ENCODE measurements at places on chromosomes 6 and 20.

- DNase-seq: no peak
Measured at GRCh38 chr20:37385659-37386504, 39.9 kb downstream of the SRC start.

GRCh38 chr6:48610846-48611245 lies 499.8 kb upstream of the PTCHD4 start:
- DNase-seq: no peak

GRCh38 chr6:56796196-56796532 lies 153.5 kb upstream of the DST start:
- DNase-seq: no peak

GRCh38 chr20:237489-237888 lies 10.4 kb downstream of the DEFB129 start:
- no peak for DNase-seq

DNA sequence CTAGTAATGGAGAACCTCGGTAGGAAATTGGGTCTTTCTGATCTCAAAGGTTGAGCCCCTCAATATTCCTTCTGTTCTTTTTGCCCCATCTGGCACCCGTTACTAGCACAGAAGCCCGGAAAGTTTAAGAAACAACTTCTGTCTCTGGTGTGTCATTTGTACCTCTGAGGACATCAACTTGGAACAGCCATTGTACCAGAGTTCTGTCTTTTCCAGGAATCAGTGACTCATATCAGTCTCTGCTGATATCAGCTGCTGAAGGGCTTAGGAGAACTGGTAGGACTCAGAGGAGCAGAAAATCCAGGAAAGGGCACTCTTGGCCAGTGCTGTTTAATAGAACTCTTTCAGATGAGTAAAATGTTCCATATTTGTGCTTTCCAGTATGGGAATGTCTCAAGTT lies 78.3 kb upstream of the CHD6 start:
- DNase-seq: no peak

DNA sequence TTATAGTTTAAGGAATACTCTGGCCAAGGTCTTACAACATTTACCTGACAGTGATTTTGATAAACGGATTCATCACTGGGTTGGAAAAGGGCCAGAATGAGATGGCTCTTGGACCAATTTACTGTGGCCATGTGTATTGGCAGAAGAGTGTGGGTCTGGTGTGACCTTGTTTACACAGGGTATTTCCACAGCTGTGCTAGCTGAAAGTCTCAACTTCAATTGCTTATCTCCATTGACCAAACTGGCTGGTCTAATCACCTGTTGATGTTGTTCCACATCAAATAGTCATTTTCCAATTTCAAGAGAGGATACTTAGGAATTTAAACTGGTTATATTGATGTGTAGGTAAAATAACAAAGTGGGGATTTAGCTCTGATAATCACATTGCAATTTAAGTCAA lies 501.6 kb upstream of the MAP3K7 start:
- no peak for DNase-seq

DNA sequence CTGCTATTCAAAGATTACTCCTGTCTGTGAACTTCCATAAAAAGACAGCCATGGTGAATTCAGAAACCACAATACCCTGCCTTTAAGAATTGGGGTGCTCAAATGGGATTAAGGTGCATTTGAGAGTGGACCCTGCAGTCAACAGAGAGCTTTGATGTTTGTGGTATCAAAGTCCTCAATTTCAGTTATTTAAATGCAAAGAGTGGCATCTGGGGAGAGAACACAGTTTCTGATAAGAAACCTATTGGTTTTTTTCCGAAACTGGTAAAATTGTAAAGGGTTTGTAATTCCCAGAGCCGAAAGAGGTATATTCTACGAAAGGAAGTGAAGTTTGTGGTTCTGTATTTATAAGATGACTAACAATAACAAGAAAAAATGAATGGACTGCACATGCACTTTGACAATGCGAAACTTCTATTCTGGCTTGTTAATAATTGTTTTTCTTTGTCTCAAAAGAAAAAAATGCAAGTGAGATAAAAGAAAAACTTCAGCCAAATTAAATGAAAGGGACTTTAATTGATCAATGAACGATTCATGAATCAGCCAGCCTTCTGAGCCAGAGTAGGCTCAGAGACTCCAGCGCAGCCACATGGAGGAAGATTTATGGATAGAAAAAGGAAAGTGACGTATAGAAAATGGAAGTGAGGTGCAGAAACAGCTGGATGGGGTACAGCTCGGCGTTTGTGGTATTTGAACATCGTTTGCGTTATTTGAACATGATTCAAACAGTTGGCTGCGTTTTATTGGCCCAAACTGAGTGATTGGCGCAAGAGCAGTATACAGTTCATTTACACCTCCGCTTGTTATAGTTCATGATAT lies 70.5 kb upstream of the DUSP22 start:
- no peak for DNase-seq

GRCh38 chr6:163825033-163825432 lies 410.5 kb downstream of the QKI start:
- no peak for DNase-seq

GRCh38 chr6:137522198-137522798 lies 28.1 kb upstream of the OLIG3 start:
- no peak for DNase-seq

- DNase-seq: no peak
Measured at GRCh38 chr6:17004269-17004668, 97.6 kb upstream of the STMND1 start.

- DNase-seq: no peak
Measured at GRCh38 chr6:52640916-52641315, 30.0 kb upstream of the TMEM14A start.

DNA sequence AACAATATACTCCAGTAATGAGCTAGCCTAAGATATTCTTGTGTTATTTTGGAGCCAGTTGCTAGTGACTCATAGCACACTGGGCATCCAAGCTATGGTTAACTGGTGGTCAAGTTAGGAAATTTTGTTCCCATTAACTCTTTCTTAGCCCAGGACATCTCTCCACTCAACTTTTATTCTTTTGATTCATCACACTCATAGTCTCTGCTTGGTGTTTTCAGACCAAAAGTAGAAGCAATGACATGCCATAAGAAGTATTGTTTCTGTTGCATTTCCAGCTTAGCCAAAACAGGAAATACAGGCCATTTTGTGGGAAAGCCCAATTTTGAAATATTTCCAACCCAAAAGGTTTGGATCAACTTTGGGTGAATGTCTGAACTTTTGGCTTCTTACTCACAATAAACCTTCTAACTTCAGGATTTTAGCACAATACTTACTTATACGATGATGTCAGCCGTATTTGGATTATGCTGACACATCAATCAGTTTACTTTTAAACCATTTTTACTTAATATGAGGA lies 31.6 kb upstream of the CCN2 start:
- DNase-seq: no peak

GRCh38 chr20:5835871-5836270 lies 85.7 kb downstream of the SHLD1 start:
- no peak for DNase-seq

- no peak for DNase-seq
Measured at GRCh38 chr6:164396071-164397047, 913.0 kb downstream of the C6orf118 start.

- peak; percentile 17 for DNase-seq
Measured at GRCh38 chr20:43959079-43959919, 44.6 kb downstream of the TOX2 start.

- no peak for DNase-seq
Measured at GRCh38 chr20:32224463-32224862, 16.8 kb downstream of the POFUT1 start.

GRCh38 chr6:27419363-27419762 lies 30.8 kb downstream of the ZNF391 start:
- DNase-seq: no peak

DNA sequence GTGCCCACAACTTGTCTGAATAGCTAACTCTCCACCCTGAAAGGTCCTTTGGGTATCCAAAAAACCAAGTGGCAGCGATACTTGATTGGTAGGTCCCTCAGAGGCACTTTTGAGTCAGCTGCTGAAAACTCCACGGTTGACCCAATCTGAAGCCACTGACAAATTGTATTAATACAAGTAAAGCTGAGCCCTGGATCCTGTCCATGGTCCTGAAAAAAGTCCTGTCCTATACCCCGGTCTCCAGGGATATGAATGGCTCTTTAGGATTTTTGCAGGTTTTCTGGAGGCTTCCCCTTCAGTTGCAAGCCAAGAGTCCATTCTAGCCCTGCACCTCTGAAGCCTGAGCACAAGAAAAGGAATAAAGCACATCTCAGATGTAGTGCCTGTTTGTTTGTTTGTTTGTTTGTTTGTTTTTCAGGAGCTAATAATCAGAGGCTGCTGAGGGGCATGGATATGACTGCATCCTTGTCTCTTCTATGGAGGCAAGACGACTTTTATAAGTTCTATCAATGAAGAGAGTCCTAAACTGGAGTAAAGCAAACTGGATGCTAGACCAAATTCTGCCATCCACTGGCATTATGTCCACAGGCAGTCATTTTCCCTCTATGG lies 1.7 kb upstream of the SLC12A5 start:
- no peak for DNase-seq

GRCh38 chr20:38918172-38918571 lies 8.0 kb upstream of the FAM83D start:
- no peak for DNase-seq

DNA sequence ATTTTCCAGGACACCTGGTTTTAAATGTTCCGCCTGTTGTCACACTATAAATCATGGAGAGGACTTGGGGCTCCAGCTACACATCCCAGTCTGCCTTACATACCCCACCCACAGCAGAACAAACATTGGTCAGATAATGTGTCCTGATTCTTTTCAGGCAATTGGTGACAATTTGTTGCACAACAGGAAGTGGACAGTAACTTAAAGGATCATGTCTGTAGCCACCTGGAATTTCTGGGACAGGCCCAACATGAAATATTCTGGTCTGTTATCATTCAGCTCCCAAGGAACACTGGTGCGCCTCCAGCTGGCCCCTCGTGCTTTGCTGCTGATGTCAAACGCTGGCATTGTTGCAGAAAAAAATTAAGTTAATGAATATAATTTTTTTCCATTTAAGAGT lies 117.2 kb downstream of the SOBP start:
- no peak for DNase-seq

GRCh38 chr20:11117808-11118528 lies 444.2 kb upstream of the JAG1 start:
- DNase-seq: no peak

- no peak for DNase-seq
Measured at GRCh38 chr20:62258499-62259293, 20.4 kb downstream of the OSBPL2 start.

DNA sequence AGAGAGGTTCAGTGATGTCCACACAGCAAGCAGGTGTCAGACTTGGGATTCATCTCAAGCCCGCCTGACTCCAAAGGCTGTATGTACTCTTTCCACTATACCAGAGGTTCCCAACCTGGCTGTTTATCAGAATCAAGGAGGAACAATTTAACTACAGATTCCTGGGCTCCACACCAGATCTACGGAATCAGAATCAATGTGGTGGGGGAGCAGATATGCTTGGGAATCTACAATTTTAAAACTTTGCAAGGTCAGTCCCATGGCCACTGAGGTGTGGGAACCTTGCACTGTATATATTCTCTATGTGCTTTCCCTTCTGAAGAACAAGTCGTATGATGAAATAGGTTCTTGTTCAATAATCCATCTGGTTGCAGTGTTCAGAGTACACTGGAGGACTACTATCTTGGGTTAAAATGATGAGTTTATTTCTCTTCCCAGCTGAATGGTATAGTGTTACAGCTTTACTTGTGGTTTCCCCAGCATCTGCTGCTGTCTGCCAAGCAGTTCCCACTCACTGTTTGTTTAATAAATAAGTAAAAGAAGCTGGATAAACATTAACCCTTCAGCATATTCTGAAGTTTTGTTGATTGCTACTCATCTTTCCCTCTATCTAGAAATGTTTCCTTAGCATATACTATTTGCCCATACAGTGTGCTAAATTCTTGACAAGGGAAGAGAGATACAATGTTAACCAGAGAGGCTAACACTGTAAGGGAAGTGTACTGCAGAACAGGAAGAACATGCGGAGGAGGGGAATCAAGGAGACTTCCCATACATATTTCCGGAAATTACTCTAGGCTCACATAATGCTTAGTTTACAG lies 9.9 kb downstream of the TTI1 start:
- DNase-seq: no peak

- no peak for DNase-seq
Measured at GRCh38 chr20:11274141-11274594, 600.4 kb upstream of the JAG1 start.

DNA sequence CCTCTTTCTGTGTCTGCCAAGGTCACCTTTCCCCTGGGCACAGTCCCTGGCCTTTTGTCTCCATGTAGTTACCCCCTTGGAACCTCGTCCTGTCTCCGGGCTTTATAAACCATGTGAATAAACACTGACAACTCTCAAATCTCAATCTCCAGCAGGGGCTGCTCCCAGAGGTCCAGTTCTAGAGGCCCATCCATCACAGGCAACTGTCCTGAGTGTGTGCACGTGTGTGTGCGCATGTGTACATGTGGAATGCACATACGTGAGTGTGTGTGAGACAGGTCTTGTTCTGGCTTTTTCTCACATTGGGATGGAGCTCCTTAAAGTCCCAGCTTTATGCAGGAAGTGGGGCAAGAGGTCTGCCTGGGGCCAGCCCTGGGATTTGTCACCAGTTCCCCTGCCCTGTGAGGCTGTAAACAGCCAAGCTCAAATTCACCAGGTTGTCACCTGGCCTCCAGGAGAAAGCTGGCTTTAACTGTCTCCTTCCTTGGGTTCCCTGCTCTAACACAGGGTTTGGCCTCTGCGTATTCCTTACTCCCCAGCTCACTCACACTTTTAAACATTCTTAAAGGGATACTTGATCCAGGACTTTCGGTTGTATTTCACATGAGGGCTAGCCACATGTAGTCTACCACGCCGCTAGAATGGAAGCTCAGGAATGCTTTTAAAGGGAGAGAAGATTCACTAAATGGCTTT lies 42.7 kb downstream of the RAMACL start:
- no peak for DNase-seq

GRCh38 chr6:154539593-154540269 lies 29.2 kb upstream of the CNKSR3 start:
- DNase-seq: no peak

DNA sequence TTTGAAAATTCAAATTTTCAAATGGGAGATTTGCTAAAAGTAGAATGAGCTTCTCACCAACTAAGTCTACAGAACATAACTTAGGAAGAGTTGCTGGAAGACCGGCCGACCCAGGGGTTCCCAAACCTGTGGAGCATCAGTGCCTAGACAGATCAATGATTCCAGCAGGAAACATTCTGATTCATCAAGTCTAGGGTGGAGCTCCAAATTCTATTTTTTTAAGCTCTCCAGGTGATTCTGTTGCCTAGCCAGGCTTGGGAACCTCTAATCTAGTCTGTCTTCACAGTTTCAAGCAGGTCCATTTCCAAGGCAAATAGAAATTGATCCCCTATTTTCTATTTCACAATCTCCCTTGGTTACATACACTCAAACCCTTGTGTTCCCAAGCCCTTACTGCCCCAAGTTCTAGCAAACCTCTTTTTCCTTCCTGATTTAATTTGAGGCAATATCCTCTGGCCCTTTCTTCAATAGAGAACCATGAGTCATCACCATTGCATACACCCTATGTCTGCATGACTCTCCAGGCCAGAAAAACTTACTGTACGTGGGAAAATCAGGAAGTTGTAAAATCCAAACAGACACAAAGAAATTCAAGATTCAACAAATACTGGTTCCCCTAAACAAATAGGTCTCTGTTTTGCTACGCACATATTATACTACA lies 8.9 kb downstream of the ATXN1 start:
- no peak for DNase-seq

- no peak for DNase-seq
Measured at GRCh38 chr6:161476711-161477110, 202.8 kb upstream of the AGPAT4 start.

Data from T follicular helper cell (primary cell).